ENCODE measurements at places on chromosomes 4 and X.
A peak's percentile ranks its signal among the peaks of the same experiment; 100 is the strongest.

DNA sequence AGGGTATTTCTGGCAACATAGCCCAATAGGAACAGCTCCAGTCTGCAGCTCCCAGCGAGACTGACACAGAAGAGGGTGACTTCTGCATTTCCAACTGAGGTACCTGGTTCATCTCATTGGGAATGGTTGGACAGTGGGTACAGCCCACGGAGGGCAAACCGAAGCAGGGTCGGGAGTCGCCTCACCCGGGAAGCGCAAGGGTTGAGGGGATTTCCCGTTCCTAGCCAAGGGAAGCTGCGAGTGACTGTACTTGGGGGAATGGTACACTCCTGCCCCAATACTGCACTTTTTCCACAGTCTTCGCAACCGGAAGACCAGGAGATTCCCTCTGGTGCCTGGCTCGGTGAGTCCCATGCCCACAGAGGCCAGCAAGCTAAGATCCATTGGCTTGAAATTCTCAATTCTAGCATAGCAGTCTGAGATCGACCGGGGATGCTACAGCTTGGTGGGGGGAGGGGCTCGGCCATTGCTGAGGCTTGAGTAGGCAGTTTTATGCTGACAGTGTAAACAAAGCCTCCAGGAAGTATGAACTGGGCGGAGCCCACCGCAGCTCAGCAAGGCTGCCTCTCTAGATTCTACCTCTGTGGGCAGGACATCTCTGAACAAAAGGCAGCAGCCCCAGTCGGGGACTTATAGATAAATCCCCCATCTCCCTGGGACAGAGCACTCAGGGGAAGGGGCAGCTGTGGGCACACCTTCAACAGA, 14.0 kb upstream of the ADAD1 start:
- DNase-seq, result no peak

DNA sequence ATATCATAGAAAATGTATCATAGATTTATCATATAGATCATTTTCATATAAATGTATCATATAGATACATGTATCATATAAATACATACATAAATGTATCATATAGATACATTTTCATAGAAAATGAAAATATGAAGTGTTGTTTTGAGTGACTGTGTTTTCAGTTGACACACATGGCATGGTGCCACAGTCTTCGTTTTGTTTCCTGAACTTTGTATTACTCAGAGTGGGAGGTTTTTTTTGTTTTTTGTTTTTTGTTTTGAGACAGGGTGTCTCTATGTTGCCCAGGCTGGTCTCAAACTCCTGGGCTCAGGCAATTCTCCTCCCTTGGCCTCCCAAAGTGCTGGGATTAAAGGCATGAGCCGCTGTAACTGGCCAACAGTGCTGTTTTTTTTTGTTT, 3.9 kb downstream of the RBM10 start:
- DNase-seq, result no peak

DNA sequence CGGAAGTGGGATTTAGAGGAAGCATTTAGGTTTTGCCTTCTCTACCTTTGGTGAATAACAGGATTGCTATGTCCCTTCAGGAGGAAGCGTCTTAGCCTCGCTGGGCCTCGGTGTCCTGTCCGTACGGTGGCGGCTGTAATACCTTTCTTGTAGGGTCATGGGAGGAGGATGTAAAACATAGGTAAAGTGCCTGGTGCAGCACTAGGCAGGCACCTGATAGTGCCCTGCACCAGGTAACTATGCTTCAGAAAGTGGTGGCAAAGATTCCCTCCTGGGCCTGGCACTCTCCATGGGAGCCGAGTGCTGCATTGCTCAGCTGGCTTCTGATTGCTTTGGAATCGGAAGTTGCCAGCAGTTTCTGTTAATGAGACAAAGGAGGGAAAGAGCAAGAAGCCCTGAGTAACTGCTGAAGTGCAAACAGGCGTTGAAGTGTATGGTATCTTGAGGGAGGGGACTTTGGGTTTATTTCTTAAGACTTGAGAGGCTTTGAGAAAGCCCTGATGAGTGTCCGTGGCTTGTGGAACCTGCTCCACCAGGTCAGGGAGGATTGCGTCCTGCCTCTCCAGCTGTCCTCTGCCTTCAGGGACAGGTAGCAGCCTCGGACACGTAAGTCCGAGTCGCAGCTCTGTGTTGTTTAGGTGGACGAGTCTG, 45.8 kb downstream of the TBC1D14 start:
- no peak for DNase-seq

DNA sequence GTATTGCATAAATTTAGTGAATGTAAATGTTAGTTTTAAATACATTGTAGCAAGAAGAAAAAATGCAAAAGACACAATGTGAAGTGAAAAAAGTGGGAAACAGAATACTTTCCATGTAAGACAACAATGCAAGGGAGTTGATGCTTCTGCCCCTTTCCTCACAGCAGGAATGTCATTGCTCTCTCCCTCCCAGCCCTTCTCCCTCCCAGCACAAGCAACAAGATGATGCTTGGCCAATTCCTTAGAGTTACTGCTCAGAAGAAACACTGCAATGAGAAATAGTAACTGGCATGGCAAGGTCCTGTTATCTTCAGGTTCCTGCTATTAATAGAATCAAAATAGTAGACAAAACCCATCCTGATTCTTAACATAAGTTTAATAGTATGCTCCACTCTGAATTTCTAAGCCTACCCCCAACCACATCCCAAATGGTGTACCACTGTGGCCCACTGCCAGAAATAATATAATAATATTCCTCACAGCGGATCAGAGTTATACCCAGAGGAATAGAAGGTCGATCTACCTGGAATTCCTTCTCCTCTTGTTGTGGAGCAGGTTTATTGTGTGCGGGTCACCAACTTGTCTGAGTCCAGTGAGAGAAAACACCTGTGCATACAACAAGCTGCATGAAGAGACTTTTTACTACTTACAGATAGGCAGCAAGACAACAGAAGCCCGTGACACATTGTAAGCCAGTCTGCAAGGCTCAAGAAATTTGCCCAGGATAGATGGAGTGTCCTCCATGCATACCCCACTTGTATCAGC, 69.8 kb upstream of the SLC7A11 start:
- DNase-seq, result no peak

- DNase-seq, result no peak
Observed at GRCh38 chr4:13601848-13602247, 25.7 kb downstream of the BOD1L1 start.

GRCh38 chrX:18582910-18583493, 88.9 kb downstream of the RS1 start:
- no peak for DNase-seq

- no peak for DNase-seq
Observed at GRCh38 chr4:33149658-33150524, 2429.7 kb downstream of the PCDH7 start.

DNA sequence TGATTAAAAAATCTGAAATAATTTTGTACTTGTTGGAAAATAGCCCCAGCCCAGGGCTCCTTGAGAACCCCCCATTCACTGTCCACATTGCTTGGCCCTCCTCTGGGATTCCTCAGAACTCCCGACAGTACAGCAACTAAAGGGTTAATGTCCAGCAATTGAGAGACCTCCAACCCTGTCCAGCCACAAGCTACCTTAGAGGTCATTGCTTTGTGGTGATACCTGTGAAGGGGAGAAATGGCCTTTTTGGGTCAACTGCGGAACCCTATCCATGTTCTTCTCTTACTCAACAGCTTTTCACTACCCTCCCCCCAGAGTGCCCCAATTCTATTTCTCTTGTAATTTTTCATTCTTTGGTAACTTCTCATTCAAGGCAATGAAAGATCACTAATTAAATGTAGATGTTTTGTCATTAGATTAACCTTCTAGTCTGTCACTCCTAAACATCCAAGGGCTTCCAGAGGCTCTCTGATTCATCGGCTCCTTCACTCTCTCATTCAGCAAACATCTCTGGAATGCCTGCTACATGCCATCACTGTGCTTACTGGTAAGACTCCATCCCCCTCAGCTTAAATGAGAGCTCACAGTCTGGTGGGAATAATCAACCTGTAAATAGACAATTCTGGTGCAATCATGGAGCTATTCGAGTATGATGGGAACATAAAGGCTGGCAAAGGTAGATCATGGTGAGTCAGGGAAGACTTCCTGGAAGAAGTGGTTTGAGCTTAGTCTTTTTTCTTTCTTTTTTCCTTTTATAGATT, 241.4 kb upstream of the PGRMC2 start:
- DNase-seq, result no peak

DNA sequence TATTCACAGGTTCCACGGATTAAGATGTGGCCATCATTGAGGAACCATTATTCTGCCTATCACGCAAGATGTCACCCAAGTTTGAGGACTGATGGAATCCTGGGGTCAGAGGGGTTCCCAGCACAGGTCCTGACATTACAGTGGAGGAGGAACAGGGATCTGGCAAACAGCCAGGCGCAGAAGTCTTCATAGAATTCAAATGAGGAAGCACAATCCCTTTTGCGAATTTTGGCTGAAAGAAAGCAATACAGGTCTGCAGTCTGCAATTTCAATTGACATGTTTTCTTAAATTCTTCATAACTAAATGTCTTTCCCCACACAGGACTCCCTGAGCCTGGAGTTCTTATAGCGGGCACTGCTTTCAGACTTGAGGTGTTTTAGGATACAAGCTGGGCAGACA, 14.5 kb downstream of the DOCK11 start:
- peak; percentile 66 for DNase-seq

DNA sequence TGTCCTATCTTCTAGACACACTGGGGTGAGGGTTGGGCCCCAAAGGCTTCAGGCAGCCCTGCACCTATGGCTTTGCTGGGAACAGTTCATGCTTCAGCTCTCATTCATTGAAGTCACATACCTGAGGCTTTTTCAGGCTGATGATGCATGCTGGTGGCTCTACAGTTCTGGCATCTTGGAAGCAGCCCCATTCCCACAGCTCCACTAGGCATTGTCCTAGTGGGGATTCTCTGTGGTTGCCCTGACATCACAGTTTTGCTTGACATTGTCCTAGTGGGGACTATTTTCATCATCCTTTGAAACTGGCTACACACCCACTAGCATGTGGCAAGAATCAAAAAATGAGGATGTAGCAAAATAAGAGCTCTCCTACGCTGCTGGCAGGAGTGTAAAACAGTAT, 37.7 kb upstream of the C4orf17 start:
- peak; percentile 20 for DNase-seq

DNA sequence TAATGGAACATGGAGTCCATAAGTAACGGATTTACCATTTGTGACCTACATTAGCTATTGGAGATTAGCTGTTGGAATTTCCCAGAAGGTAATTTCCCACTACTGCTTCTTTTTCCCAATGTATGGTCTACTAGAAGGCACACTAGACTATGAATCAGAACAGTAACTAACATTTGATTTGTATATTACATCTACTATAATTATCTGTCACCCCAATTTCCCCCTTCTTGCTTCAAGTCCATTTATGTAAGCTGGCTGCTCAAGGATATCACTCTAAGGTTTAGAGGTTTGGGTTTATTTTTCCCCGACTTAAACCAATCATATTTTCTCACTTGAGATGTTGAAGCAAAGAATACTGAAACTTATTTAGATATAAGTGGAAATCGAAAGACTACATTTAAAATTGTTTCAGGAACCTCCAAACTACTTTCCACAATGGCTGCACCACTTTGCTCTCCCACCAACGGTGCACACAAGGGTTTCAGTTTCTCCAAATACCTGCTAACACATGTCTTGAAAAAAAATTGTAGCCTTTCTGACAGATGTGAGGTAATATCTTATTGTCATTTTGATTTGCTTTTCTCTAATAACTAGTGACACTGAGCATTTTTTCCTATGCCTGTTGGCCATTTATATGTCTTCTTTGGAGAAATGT, 33.3 kb upstream of the H2AZ1 start:
- DNase-seq, result peak; percentile 3

GRCh38 chr4:166902941-166903340, 331.4 kb downstream of the SPOCK3 start:
- DNase-seq, result no peak

- no peak for DNase-seq
Observed at GRCh38 chrX:96985046-96985445, 101.3 kb downstream of the RPA4 start.

GRCh38 chr4:107757864-107758476, 37.9 kb upstream of the PAPSS1 start:
- peak; percentile 82 for DNase-seq

DNA sequence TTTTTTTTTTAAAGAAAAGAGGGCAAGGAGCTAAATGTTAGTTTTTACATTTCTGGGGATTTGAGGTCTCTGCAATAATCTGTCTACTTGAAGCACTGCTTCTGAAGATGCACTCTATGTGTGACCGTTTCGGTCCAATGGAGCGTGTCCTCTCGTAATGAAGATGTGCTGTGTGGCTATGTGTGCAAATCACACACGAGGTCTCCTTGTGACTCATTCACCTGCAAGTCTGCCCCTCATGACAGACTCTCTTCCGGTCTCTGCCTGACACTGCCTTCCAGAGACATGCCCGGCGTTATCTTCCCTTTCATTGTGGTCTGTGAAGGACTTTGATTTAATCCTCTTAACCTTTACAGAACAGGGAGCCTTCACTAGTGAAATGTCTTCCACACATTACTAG, 84.3 kb downstream of the TRAM1L1 start:
- DNase-seq, result no peak

DNA sequence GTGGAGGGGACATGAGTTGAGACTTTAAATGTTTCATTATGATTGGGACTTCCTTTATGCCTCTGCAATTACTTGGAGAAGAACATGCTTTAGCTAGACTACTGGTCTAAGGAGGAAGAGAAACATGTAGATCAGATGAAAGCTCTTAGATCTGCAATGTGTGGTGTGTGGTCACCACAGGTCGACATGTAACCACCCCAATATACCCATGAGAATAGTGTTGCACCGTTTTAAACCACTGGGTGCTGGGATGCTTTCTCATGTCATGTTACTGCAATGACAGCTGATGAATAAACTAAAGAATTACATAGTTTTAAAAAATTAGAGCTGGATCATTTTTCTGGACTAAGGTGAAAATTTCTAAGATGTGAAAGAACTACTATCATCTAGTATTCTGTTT, 1039.7 kb downstream of the RAPGEF2 start:
- DNase-seq, result no peak

DNA sequence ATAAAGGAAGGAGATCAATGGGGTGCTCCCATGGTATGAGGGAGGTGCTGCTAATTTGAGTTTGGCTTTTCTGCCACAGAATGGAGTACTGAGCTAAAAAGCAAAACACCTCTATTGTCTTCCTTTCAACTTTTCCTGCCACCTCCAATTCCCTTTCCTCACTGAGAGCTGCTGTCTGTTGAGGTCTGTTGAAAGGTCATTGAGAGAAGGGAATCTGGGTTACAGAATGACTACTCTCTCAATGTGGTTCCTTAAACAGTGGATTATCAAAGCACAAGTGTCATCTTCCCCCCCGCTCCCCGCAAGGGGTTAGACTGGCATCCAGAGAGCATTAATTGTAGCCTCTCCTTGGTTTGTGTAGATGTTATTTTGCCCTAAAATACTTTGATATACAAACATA, 10.7 kb downstream of the USP9X start:
- peak; percentile 41 for DNase-seq

GRCh38 chr4:81505004-81505598, 33.4 kb upstream of the RASGEF1B start:
- peak; percentile 95 for DNase-seq

- DNase-seq, result no peak
Observed at GRCh38 chr4:140187316-140187695, 33.3 kb upstream of the MAML3 start.

GRCh38 chr4:99468889-99469288, 33.7 kb upstream of the ADH7 start:
- DNase-seq, result no peak

GRCh38 chr4:53489279-53489889, 101.9 kb downstream of the LNX1 start:
- peak; percentile 47 for DNase-seq

GRCh38 chr4:22460266-22460665, 55.6 kb downstream of the ADGRA3 start:
- no peak for DNase-seq
